OCI-M1 (cell line): ENCODE measurements at places on chromosomes 11 and 22.
A peak's percentile ranks its signal among the peaks of the same experiment; 100 is the strongest.

DNA sequence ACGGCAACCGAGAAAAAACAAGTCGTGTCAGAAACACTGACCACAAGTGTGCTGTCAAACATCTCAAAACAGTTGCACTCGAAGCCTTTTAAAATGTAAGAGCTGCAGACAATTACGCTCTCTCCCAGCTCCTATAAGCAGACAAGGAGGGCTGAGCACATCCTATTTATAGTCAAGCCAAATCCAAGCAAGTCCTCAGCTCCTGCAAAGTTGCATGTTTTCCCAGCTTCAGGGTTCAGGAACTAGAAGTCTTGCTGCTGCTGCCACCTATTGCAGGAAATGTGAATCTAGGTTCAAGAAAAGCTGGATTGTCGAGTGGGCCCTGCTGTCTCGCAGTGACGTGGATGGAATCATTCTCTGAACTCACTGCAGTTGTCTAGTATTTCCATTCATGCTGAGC, 15.5 kb downstream of the EFCAB6 start:
- peak; percentile 9 for DNase-seq

- no peak for DNase-seq
Observed at GRCh38 chr22:48369789-48370507, 1457.7 kb downstream of the BRD1 start.

DNA sequence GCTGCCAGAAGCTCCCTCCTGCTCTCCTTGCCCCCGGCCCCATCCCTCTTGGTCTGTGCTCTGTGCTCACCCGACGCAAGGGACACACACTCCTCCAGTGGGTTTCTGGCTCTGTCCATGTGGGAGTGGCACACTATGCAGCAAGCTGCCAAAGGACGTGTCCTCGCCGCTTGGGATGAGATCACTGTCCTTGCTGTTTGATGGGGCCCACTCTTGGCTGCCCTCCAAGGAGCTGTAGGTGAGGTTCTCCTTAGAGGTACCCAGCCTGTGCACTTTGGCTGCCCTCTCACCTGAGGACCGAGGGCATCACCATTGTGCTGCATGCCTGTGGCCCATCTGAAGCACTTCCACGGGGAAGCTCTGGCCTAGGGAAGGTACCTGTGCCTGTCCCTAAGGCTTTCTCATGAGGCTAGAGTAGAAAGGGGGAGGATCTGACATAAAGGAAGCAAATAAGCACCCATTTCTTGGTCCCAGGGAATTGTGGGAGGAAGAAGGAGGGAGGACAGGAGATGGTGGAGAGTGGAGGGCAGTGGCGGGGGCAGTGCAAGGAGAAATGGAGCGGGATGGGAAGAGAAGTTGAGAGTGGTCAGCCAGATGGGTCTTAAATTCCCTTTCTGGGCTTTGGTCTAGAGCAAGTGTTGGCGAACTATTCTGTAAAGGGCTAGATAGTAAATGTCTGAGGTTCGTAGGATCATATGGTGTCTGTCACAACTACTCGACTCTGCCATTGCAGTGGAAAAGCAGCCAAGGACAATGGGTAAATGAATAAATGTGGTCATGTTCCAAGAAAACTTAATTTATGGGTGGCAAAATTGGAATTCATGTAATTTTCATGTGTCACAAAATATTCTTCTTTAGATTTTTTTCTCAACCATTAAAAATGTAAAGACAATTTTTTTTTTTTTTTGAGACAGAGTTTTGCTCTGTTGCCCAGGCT, 47.0 kb upstream of the AMPD3 start:
- DNase-seq, result no peak

DNA sequence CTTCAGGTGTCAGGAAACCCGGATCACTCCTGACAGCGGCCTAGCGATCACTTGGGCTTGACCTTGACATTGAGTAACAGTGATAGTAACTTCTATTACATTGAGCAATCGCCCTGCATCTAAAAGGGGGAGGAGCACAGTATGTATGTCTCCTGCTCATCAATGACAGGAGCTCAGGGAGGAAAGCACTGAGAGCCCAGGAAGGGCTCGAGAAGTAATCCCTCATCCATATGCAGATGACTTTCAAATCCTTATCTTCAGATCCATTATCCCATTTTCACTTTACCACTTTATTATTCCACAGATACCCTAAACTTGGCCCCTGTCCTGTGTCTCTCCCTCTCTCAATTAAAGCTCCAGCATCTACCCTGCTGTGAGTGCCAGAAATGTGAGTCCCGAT, 47.8 kb downstream of the ABTB2 start:
- DNase-seq, result no peak

DNA sequence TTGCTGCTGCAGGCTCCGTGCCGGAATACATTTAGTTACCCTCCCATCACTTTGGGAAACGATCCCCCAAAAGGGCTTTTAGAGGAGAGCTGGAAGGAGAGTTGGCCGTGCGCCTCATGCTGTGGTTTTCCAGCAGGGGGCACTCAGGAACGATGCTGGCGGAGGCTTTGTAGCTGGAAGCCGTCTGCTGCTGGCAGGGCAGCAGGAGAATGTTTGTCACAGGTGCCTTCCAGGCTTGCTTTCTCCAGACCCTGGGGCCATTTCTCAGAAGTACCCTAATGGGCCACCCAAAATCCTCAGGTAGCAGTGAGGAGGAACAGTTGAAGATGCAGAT, 30.0 kb upstream of the CABP7 start:
- peak; percentile 62 for DNase-seq

DNA sequence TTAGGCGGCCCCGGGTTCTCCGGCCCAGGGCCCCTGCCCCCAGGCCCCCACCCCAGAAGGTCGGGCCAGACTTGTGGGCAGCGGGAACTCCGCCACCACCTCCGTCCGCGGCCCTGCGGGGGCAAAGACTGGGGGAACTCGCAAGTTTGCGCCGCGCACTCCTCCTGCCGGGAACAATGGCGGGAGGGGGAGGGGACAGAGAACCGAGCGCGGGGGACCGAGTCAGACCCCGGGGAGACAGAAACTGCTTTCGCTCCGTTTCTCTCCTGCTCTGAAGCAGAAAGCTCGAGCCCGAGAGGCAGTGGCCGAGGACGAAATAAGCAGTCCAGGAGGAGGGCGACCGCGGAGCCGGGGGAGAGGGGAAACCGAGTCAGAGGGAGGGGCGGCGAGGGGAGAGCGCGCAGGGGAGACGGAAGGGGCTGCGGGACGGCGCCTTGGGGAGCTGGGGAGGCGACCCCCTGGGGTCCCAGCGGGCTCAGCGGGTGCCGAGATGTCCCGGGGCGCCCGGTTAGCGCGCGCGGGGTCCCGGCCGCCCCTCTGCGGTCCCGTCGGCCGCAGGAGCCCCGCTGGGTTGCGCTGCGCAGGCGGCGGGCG, 555 bp downstream of the TP53I11 start:
- no peak for DNase-seq

- DNase-seq, result peak; percentile 73
Observed at GRCh38 chr22:42399315-42400271, 32.6 kb downstream of the NFAM1 start.

DNA sequence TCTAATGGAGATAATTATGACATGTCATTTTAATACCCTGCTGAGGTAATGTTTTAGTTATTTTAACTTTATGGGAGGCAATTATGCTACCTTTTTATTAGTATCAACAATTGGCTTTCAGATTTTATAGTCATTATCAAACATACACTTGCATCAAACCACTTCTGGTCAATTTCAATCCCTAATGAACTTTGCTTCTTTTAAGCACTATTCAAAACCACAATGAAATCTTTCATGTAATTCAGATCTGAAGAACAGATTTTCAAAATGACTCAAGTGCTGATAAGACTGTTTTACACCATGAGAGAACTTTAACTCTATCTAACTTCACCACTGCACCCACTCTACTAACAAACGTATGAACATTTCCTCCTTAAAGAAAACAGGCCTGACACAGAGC, 25.9 kb upstream of the CCDC34 start:
- DNase-seq, result peak; percentile 54

- no peak for DNase-seq
Observed at GRCh38 chr11:79244241-79244772, 196.5 kb downstream of the TENM4 start.

DNA sequence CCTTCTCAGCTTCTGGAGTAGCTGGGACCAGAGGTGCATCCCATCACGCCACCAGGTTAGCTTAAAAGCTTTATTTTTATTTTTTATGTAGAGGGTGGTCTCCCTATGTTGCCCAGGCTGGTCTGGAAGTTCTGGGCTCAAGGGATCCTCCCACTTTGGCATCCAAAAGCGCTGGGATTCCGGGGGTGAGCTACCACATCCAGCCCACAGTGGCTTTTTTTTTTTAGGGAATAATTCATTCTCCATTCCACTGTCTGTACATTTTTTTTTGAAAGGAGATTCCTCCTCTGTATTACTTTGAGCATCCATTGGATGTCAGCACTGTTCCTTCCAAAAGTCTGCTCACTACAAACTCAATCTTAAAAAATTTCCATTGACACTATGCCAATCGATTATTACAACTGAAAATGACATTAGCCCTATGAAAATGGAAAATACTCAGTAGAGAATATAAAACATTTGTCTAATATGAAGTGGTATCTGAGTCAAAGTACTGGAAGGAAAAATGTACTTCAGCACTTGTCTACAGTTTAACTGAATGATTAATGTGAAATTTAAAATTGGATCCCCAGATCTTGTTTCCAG, 1.3 kb upstream of the LPXN start:
- DNase-seq, result peak; percentile 63

DNA sequence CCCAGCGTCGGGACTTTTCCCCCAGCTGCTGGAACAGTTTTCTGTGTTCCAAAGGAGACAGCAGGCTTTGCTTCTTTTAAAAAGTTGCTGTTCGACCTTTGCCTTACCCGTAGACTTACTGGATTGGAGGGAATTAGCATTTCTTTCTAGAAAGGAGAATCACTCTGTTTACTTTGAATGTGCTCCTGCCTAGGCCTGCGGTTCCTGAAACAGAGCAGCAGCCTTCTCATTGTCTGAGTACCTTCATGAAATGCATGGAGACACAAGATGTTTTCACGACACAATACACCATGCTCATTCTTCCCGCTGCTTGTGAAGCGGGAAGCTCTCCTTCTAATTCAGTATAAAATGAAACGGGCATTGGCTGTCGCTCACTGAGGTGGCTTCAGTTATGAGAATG, 196.2 kb downstream of the TBC1D22A start:
- DNase-seq, result no peak

GRCh38 chr11:12862696-12863469, 146.2 kb upstream of the RASSF10 start:
- DNase-seq, result no peak

DNA sequence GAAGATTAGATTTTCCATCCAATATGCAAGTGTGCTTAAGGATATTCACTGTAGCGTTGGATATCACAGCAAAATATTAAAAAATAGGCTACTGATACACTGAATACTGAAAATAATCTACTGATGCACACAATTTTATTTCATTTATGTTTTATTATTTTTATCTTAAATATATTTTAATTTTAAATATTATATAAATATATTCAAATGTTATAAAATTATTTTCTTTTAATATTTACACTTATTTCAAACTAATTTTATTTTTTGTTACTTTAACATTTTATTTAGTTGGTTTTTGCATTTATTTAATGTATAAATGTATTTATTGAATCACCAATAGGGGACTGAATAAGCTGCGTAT, 12.3 kb downstream of the MMP3 start:
- DNase-seq, result no peak

- peak; percentile 61 for DNase-seq
Observed at GRCh38 chr11:75740681-75741080, 23.0 kb downstream of the MOGAT2 start.

DNA sequence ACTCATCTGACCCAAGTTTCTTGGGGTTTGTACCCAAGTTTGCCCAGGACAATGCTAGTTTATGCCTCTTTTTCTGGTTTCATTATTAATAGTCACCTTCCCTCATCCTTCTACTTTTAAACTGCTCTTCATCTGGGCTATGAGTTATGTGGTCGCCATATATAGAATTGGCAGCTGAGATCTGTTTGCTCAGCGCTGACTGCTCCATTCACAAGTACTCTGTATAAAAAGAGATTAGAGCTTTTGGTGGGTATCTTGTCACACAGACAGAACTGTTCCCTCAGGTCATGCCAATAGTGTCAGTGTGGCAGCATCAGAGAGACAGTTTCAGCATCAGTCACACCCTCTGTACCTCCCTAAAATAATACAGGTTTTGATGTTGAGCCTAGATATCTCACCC, 326.0 kb downstream of the RAB38 start:
- DNase-seq, result no peak

DNA sequence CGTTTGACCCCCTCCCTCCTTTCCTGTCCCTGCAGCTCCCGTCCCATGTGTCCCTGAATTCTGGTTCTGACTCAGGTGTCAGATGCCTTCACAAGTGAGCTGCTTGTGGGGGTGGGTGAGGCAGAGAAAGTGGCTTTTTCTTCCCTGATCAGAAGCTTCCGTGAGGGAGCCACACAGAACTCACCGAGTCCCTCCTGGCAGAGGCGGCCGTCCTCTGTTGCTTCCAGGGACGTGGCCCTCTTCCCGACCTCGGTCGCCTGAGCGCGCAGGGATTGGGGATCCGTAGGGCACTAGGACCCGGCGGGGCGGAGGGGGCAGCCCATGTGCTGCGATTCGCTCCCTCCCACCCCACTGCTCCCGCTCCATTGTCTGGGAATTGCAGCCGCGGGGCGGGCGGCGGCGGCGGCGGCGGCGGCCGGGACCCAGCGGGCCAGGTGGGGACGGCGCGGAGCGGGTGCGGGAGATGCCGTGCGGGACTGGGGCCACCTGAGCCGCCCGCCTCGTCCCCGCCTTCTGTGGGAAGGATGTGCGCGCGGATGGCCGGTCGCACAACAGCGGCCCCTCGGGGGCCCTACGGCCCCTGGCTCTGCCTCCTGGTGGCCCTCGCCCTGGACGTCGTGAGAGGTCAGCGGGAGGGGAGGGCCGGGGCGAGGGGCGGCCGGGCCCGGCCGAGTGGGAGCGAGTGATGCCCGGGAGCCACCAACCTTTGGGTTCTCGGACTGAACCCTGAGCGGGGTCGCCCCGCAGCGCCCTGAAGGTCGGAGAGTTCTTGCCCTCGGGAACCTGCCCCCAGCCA, at the start of gene TMEM132A:
Gene TMEM132A (plus strand): TSS at position 351 of the 796 bp plus-strand sequence. CDS start 174 bp downstream, at position 525.
- peak; percentile 7 for DNase-seq

DNA sequence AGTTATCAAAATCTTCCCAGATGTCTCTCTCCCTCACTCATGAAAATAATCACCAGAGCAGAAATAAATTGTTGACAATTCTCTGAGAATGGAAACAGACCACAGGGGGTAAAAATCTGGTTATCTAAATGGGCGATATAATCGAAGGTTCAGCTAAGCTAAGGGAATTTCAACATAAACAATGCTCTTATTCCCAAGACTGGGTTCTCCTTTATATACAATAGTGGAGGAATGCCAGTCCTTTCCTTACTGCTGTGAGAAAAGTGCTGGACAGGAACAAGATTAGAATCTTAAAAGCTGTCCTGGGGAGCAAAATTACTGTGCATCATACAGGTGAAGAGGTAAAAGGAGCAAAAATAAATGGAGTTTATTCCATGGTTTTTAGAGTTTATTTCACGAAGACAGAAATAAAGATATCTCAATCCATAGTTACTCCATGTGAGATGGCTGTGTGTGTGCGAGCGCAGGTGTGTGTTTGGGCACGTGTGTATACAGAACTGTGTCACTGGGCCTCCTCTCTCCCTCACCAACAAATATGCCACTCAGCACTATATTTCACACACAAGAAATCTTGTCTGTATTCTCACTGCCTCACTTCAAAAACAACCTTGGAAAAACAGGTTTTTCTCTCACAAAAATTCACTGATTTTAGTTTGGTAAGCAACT, 385.6 kb downstream of the DCDC1 start:
- no peak for DNase-seq
